ENCODE measurements at places on chromosomes 5 and 9.

DNA sequence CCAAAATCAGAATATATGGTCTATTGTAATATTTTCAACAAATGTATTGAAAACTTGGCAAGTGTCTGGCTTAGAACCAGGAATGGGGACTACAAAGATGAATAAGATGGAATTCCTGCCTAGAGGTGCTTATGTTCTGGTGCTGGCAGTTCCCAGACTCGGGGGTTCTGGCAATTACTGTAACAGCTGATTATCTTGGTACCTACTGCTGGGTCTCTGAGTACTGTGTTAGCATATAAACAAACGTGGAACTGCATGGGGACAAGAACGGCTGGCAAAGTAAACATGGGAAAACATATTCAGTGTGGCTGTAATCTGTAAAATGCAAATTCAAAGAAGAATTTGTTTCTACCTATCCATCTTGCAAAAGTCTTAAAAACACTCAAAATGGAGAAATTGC, 89.9 kb downstream of the SLC24A2 start:
- no peak for DNase-seq

DNA sequence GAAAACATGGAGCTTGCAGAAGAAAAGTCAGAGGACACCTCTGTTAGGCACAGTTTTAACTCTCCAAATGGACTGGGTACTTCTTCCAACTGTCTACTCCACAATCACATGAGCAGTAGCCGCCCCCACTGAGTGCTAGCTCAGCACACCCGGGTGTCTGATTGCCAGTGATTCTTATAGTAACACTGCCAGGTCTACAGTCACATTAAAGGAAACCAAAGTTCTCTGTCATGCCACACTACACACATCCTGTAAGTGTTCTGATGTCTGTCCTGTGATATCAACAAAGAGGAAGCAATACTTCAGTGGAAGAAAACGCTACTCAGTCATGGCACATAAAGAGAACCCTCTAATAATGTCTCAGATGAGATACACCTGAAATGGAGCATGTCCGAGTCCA, at the start of gene HAVCR2:
HAVCR2 (minus strand) TSS at position 69 of the 400 bp plus-strand sequence; CDS start at position 8, 61 bp downstream.
- DNase-seq: no peak

DNA sequence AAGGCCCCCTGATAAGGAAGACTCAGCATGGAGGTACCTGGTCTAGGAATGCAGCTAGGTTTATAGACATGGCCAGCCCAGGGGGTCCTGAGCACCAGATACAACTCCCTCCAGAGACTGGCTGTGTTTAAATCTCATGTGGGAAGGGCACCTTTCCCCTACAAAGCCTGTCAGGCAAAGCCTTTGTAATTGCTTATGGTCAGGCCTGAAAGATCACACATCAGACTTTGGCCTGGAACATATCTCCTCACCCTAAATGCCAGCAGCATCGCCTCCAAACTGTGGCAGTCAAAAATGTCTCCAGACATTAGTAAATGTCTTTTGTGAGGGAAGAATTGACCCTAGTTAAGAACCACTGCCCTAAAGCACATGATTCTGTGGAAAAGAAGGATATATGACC, 51.6 kb upstream of the MACIR start:
- DNase-seq: no peak

DNA sequence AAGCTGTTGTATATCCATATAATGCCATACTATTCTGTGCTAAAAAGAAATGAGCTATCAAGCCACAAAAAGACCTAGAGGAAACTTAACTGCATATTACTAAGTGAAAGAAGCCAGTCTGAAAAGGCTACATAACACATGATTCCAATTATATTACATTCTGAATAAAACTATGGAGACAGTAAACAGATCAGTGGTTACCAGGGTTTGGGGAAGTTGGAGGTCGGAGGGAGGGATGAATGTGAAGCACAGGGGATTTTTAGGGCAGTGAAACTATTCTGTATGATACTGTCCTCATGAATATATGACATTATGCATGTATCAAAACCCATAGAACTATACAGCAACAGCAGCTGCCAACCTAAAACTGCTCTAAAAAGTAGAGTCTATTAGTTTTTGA, 5.6 kb upstream of the RFK start:
- DNase-seq: no peak

DNA sequence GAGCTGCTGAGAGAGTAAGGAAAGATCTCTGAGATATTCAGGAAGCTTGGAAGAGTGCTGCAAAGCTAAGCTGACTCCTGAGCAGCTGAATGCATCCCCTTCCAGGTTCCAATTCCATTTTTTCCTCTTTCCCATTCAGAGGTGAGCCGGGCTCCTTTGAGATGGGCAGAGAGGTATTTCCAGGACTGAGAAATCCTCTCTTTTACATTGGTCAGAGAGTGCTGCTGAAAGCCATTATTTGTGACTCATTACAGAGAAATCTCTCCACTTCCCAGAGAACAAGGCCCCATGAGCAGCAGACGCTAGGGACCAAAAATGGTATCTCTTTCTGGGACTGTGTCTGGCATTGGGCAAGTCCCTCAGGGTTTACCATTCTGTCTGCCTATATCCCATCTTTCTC, 3.7 kb downstream of the MCTP1 start:
- no peak for DNase-seq

GRCh38 chr5:56838409-56839039, 23.2 kb downstream of the MAP3K1 start:
- no peak for DNase-seq

DNA sequence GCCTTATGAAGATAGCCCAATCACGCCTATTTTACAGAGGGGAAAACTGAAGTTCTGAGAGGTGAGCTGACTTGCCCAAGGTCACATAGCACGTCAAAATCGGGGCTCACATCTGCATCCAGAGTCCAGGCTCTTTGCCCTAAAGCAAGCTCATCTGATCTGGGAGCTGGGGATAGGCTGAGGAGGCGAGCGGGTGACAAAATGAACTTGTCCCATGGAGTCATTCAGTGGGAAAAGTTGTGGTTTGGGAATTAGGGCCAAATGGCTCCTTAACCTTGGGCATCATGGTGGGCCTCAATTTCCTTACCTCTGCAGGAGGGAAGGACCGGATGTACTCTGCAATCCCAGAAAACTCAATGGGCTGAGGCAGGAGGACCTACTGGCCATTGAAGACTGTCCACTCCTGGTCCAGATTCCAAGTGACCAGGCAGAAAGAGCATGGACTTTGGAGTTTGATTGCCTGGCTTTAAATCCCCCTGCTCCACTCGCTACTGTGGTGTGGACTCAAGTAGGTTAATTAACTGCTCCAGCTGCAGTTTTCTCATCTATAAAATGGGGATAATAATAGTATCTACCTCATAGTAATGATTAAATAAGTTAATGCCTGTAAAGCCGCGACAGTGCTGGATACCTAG, 160.4 kb downstream of the RGS3 start:
- no peak for DNase-seq

- no peak for DNase-seq
These were observed 114.0 kb downstream of the MAT2B start for GRCh38 chr5:163619273-163619934.

DNA sequence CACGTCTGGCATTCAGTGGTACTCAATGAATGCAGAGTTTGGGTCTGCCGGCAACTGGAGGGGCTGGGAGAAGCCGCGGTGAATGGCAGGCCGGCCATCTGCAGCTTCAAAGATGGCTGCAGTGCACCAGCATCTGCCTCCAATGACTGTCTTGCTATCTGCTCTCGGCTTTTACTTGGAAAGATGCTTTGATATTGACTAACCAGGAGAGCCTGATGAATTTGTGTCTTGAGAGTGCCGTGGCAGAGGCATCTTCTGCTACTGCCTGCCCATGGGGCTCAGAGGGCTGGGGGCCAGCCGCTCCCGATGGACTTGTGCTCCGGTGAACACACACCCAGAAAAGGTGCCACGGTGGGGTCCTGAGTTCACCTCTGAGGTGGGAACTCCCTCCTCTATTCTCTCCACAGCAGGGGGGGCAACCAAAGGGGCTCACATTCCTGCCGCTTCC, 164.5 kb downstream of the COL23A1 start:
- DNase-seq: no peak

DNA sequence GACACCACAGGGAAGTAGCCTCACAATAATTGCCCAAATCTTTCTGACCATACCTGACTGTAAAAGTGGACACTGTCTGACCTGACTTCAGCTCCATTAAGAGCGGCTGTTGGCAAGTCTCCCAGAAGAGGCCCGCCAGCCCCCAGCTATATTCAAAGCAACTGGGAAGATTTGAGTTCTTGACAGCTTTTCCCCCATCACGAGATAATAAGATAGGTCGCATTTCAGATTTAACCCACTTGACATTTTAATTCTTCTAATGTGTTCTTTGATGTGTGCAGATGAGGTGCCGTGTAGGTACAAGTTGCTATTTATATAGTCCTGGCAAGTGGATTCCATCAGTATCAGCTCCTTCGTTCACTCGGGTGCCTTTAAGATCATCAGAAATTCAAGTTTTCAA, 345.7 kb downstream of the DRD1 start:
- no peak for DNase-seq

DNA sequence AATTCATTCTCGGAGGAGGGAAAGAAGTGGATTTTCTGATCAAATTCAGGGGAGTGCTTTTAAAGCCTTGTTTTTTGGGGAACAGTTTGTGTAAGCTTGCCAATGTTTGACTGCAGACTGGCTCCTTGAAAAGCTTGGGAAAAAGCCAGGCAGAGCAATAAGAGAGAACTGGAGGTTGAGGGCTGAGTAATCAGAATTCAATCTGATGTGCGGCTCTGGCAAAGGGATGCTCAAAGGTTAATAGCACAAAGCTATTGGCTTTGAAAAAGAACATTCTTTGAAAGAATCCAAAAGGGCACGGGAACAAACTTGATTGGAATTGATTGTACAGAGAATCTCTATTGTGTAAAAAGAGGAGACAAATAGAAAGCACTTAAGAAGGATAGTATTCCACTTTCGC, 279.3 kb downstream of the YTHDC2 start:
- DNase-seq: no peak

DNA sequence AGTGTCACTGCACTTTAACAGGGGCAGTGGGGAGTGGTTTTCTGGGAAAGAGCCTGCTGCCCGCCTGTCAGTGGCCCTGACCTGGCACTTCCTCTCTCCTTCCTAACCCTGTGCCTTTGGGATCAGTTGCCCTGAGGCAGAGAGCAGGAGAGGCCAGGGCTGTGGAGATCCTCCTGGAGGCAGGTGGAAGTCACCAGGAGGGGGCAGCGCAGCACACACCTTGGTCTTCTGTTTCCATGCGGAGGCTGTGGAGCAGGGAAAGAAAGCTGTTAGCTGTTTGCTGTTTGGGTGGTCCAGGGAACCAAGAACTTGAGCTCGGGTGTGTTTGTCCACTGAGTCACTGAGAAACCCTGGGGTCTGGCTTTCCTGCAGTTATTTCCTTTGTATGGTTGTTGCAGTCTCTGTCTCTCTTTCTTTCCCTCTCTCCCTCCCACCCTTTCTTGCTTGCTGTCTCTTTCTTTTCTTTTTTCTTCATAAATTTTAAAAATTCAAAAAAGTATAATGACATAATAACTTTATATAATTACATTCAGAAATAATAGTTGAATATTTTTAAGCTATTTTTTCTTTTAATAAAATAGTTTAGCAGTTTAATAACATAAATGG, 28.1 kb downstream of the NTRK2 start:
- no peak for DNase-seq

DNA sequence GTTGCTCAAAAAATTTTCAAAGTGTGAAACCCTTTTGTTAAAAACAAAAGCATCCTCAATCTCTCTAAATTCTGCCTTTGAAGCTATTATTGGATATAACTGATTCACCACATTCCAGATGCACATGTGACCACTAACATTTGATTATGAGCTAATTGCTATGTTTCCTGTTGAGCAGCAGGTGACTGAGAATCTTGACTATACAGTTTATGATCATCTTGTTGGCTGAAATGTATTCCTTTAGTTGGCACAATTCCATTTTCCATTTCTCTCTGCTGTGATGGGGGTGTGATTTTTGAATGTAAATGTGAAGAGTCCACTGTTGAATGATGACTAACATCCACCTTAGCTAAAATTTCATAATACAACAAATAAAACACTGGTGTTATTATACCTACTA, 10.7 kb downstream of the LYSMD3 start:
- DNase-seq: no peak

DNA sequence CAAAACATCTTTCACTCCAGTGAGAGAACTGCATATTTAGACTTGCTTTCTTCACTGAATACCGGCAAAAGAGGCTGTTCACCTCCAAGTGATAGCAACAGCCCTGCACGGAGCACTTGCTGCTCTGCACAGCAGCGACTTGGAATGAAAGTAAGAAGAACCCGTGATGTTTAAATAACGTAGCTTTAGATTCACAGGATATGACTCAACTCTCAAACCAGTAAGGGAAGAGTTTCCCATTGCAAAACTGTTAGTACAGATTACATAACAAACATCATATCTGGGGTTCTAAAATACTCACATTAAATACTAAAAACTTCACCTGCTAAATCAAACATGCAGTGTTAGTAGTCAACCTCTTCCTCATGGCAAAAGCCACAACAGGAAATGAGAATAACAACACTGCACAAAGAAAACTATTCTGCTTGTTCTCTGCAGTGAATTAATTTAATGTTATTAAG, 203.4 kb downstream of the MCTP1 start:
- DNase-seq: no peak

GRCh38 chr5:123746683-123747360, 234.8 kb downstream of the CSNK1G3 start:
- DNase-seq: no peak

DNA sequence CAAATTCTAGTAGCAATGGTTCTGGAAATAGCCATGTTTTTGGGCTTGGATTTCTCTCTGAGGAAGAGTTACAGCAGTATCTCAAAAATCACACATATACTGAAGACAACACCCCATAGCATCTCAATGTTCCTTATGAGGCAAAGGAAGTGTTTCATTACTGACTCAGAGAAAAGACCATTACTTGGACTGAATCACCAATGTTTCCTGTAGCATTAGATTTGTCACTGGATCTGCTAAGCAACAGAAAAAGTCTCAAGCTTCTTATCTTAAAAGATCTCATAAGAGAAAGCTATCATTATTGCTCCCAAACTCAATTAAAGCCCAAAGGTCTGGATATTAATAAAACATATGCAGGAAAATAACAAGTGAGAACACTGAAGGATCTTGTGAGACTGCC, 272.4 kb downstream of the ADAMTS6 start:
- no peak for DNase-seq

DNA sequence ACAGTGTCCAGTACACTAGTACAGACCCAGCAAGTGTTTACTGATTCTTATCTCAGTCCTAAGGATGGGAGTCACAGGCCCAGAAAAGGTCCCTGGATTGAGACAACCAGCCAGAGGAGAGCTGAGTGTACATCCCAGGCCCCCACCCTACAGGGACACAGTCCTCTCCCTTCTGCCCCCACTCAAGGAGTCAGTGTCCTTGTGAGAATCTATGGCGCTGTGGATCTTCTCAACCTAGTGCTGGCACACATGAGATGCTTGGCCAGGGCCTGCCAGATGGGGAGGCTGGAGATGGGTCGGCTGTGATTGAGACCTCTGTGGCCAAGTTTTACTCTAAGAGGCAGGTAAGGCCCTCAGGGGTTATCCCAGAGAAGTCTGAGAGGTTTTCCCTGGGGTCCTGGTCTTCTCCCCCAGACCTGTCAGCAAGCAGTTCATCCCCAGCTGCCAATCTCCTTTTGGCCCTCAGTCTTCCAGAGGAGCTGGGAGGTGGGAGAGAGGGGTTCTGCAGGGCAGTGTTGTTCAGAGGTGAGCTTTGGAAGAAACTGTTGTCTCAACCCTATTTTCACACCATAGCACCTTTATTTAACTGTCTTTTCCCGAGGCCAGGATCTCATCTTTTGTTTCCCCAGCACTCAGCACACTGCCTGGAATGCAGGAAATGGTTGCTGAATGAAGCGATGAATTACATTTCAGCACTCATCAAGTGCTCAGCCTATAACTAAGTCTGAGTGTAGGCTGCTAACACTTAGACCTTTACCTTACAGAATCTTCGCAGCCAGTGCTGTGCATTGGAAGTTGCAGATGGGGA, 3.2 kb upstream of the NSD1 start:
- DNase-seq: no peak

- DNase-seq: no peak
These were observed 52.6 kb downstream of the IPPK start for GRCh38 chr9:92617195-92617813.
